Astrocyte of the hippocampus (primary cell): ENCODE measurements at places on chromosomes 3 and 15.
A peak's percentile ranks its signal among the peaks of the same experiment; 100 is the strongest.

DNA sequence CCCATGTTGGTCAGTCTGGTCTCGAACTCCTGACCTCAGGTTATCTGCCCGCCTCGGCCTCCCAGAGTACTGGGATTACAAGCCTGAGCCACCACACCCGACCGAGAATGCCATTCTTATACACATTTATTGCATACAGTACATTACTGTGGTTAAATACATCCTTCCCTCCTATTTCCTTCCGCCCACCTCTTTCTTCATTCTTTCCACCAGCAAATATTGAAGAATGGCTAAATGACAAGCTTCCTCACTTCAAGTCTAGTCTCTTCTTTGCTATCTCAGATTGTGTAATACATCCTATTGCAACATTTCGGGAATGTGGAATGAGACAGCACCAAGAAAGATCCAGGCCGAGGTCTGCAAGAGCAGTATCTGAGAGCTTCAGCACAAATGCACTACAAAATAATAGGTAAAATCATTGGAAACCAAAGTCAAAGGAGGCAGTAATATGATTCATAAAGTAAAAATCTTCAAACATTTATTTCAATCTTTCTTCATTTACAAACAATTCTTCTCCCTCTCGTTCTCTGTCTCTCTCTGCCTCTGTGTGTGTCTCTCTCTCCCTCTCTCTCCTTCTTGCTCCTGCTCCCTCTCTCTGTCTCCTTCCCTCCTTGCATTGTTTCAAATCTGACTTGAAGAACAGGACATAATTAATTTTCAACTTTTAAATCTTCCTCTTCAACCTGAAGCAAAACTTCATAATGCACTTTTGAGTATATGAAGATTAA is 94.7 kb upstream of the TGFBR2 start:
- DNase-seq = peak; percentile 72

GRCh38 chr15:63157891-63158431 is 684 bp upstream of the RPS27L start:
- DNase-seq = peak; percentile 88

- no peak for DNase-seq
Observed at GRCh38 chr3:14401692-14402303, 608 bp upstream of the SLC6A6 start.

- DNase-seq = no peak
Observed at GRCh38 chr3:195020921-195021320, 250.0 kb downstream of the XXYLT1 start.

- DNase-seq = no peak
Observed at GRCh38 chr3:125375950-125376679, 990 bp upstream of the ZNF148 start.

GRCh38 chr3:9808345-9809037 is 1.6 kb upstream of the TTLL3 start:
- peak; percentile 39 for DNase-seq

DNA sequence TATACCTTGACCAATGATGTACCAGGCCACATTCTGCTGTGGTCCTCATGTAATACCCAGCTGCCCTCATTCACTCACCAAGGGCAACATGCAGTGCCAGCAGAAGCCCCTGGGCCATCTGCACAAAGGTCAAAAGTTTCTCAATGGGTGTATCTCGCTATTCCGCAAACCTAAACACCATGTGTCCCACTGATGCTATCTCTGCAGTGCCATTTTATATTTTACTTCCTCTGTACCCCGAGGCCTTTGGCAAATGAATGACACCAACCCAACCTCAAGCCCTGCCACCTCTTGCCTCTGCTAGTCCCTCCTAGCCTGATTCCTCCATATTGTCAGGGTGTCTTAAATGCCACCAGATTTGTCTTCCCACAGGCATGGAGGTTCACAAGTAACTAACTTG is 59.2 kb downstream of the AAGAB start:
- DNase-seq = no peak

- no peak for DNase-seq
Observed at GRCh38 chr15:84050076-84050475, 185.5 kb upstream of the GOLGA6L4 start.

GRCh38 chr3:148333091-148333490 is 364.6 kb upstream of the AGTR1 start:
- no peak for DNase-seq

- peak; percentile 47 for DNase-seq
Observed at GRCh38 chr3:156449710-156450574, 105.0 kb downstream of the SSR3 start.

GRCh38 chr3:57586778-57587177 is 10.4 kb downstream of the ARF4 start:
- DNase-seq = no peak

GRCh38 chr3:141553055-141553454 is 66.2 kb downstream of the RASA2 start:
- DNase-seq = no peak

DNA sequence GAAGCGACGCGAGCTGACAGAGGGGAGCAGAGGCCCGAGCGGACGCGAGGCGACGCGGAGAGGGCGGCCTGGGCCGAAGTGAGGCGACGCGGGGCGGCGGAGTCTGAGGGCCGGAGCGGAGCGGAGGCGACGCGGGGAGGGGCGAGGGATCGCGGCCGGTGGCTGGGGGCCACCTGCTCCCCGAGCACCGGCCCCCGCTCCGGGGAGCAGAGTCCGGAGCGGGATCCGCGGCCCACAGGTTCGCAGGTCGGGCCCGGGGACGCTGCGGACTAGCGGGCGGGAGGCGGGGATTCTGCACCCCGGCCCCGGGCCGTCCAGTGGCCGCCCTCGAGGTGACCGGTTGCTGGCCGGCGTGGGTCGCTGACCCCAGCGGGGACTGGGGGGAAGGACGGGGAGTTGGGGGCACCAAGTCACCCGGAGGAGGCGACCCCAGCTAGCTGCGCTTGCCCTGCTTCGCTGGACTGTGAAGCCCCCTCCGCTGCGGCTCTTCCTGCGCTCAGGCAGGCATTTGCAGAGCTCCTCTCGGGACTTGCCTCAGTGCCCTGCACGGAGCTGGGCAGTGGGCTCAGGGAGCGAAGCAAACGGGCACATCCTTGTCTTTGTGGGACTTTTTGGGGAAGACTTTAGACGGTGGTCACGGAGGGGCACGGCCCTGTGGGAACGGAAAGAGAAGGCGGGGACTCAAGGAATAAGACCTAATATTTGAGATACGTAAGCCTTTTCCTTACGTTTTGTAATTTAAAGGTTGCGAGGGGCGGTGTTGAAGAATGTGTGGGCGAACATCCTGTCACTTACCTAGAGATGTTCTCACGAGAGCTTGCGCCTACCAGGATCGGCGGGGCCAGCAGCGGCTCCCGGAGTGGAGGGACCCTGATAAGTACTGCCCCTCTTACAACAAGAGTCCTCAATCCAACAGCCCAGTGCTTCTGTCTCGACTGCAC is 566 bp downstream of the HMCES start:
- peak; percentile 67 for DNase-seq

GRCh38 chr15:72690938-72691337 is 4.9 kb downstream of the BBS4 start:
- DNase-seq = no peak
